ENCODE measurements at places on chromosomes 13 and 19.

GRCh38 chr13:67438465-67438864, 208.3 kb upstream of the PCDH9 start:
- DNase-seq = no peak

GRCh38 chr13:77699059-77699680, 1.7 kb downstream of the SLAIN1 start:
- DNase-seq = no peak

GRCh38 chr19:54502518-54503048, at the start of gene LAIR2:
TSS of gene LAIR2 (plus strand) at chr19:54502831. CDS start at chr19:54502919, 88 bp downstream.
- DNase-seq = no peak

DNA sequence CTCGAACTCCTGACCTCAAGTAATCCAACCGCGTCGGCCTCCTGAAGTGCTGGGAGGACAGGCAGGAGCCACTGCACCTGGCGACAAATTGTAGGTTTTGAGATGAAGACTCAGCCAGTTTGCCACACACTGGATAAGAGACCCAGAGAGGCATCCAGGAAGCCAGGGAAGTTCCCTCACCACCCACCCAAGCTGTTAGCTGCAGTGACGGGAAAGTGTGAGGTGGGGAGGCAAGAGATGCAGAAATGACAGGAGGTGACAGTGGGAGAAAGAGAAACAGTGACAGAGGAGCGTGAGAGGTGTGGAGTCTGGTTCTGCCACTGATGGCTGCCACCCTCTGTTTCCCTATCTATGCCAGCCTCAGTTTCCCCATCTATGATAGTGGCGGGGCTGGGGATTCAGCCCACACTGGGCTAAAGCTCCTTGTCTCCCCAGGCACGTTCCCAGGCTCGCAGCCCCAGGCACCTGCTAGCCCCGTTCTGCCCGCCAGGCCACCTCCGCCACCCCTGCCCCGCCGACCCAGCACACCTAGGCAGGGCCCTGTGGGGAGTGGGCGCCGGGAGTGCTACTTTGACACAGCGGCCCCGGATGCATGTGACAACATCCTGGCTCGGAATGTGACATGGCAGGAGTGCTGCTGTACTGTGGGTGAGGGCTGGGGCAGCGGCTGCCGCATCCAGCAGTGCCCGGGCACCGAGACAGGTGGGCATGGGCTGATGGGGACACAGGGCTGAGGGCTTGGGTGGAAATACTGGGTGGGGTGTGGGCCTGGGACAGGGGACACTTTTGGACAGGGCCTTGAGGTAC, 21.0 kb downstream of the LTBP4 start:
- DNase-seq = no peak

GRCh38 chr13:41457589-41458186, 338 bp downstream of the RGCC start:
- DNase-seq = no peak

- no peak for DNase-seq
Measured at GRCh38 chr19:19217099-19217498, 5.3 kb downstream of the NCAN start.

GRCh38 chr13:91397595-91397994, 826 bp upstream of the GPC5 start:
- DNase-seq = no peak

GRCh38 chr19:46784262-46785053, 3.9 kb downstream of the SLC1A5 start:
- no peak for DNase-seq
